GM10248 (cell line): ENCODE measurements at places on chromosomes 12 and 14.

DNA sequence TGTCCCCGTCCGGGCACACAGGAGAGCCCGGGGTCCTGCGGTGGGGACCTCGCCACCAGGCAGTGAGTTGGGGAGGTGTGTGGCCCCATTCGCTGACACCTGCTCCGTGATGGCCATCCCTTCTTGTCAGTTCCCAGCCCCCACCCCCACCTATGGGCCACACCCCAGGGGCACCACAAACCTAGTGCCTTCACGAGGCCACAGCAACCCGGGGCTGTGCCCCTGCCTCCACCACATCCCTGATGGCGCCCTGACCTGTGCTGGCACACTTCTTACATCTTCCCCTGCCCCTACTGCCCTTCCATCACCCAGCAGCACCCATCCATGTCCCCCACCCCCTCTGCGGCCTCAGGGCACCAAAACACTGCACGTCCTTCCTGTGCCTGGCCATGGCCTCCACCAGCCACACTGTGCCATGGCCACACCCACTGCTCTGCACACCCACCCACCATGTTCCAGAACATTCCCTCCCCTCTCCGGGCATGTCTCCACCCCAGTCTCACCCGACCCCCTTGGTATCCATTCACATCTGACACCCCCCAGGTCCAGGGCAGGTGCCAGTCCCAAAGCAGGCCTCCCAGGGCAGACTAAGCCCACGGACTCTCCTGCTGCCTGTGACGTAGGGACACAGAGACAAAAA lies 24.4 kb downstream of the JAG2 start:
- DNase-seq = no peak

- no peak for DNase-seq
Observed at GRCh38 chr12:68400226-68400829, 68.2 kb upstream of the MDM1 start.

- DNase-seq = no peak
Observed at GRCh38 chr12:15644700-15645099, 144.5 kb downstream of the EPS8 start.

DNA sequence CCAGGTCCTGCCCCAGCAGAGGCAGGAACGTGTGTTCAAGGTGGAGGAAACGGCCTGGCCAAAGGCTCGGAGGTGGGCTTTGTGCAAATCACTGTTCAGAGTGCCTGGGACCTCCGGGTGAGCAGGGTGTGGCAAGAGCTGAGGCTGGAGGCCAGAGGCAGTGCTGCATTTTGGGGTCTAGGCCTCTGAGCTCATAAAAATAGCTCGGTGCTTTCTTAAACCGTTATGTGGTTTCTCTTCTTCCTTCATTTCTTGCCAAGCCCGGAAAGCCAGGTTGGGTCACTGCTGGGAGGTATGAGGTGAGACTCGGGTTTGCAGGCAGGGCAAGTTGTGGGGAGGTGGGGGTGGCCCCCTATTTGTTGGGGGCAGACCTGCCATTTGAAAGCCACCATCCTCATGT lies 178.8 kb upstream of the MYL2 start:
- DNase-seq = no peak

DNA sequence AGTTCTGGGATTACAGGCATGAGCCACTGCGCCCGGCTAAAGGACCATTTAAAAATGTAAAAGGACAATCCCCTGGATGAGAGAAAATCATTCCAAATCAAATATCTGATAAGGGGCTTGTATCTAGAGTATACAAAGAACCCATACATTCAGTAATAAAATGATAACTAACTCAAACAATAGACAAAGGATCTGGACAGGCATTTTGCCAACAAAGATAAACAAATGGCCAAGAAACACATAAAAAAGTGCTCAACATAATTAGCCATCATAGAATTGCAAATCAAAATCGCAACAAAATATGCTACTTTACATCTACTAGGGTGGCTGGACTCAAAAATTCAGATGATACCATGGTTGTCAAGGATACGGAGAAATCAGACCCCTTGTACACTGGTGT lies 8.5 kb upstream of the BICD1 start:
- DNase-seq = no peak

GRCh38 chr14:96400495-96400894 lies 8.6 kb downstream of the AK7 start:
- no peak for DNase-seq

GRCh38 chr14:99947695-99948094 lies 117.5 kb upstream of the EVL start:
- DNase-seq = no peak

DNA sequence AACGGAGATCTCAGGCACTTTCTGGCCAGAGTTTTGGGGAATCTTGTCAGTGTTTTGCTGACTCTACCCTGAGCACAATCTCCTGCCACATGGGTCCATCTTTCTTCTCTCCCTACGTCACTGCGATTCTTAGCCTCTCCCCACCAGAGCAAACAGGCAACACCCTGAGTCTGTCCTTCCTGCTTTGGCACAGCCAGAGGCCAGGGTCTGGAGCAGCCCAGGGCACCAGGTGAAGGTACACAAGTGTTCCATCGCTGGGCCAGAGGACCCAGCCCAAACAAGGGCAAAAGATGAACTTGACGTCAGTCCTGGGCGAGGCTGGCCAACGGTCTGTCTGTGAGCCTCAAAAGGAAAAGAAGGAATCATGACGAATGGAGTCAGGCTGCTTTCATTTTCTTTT lies 12.7 kb upstream of the CCDC177 start:
- no peak for DNase-seq

DNA sequence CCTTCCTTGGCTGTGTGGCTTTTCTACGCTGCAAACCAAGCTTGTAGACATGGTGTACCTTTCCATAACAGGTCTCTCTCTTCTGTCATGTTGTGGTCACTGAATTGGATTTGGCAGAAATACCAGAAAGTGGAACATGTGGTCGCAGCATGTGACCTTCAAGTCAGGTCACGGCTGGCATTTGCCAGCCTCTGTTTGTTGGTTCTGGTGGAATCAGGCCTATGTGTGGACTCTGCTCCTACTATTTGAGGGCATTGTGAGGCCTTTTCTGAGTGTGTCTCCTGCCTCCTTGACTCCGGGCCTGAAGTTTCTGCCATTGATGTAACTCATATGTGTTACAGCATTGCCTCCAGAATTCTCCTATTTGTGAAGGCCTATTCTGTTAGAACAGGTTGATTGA lies 116.7 kb downstream of the CACNA1C start:
- DNase-seq = no peak

DNA sequence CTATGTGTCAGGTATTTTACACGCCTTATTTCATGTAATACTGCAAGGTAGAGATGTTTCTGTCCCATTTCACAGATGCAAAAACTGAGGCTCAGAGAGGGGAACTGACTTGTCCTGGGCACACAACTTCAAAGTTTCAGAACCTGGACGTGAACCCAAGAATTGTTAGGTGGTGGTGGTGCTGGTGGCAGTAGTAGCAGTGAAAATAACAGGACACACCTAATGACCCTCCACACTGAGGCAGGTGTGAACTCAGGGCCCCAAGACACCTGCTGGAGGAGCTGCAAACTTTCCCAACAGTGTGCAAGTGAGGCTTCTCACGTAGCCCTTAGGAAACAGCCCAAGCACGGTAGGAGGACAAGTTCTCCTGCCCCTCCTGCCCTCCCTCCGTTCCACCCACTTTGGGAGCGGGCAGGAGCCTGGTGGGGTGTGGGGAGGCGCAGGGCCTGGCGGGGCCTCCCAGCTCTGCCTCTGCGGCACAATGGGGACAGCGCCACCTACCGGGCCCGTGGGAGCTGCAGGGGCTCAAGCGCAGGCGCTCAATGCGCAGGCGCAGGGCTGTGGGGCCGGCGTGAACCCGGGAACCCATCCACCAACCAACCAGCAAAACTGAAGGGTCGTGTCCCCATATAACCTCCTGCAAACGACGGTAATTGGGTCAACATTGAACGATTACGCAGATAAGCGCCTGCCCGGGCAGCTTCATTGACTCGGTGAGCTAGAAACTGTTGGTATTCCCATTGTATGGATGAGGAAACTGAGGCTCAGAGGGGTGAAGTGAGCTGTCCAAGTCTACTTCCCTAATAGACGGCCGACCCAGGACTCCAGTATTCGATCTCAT lies 12.0 kb upstream of the TRPV4 start:
- DNase-seq = peak; percentile 96

GRCh38 chr14:36454599-36455240 lies 65.3 kb downstream of the NKX2-1 start:
- no peak for DNase-seq

DNA sequence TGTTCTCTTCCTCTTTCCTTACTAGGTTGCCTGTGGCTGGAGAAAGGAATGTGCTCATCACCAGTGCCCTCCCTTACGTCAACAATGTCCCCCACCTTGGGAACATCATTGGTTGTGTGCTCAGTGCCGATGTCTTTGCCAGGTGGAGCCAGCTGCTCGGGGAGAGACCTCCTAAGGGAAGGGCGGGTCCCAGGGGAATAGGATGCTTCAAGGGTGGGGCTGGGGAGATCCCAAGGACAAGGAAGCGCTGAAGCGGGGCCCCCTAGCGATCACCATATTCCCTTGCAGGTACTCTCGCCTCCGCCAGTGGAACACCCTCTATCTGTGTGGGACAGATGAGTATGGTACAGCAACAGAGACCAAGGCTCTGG lies 10.2 kb downstream of the MARS1 start:
- DNase-seq = no peak

GRCh38 chr14:93986955-93987354 lies 10.1 kb upstream of the CCDC197 start:
- DNase-seq = no peak

DNA sequence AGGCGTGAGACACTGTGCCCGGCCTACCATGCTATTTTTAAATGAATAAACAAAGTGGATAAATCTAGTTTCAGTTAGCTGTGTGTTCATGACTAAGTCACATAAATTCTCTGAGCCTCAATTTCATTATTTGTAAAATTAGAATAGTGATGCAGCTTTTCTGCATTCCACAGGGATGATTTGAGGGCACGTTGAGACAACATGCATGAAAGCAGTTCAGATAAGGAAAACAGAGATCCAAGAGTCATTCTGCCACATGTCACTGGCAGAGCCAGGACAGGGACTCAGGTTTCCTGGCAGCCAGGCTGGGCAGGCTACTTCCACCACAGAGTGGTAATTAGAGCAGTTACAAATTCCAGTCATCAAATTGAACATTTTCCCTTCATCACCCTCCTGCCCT lies 2.9 kb upstream of the PPP4R4 start:
- no peak for DNase-seq

- no peak for DNase-seq
Observed at GRCh38 chr14:67574806-67575205, 25.3 kb downstream of the PIGH start.

DNA sequence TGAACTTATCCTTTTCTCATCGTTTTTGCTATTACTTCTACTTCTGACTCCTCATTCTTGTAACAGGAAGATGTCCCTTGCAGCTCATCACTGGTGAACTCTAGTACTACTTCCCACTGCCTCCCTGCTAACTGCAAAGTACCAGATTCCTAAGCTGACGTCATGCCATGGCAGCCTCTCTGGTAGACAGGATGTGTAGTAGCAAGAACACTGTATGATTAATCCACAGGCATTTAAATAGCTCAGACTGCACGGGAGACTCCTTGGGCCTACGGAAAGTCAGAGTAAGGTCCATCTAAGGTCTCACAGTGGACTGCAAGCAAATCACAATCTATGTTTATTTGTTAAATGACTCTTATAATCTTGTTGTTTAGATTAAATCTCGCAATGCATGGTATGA lies 43.5 kb downstream of the DNAI7 start:
- DNase-seq = no peak

DNA sequence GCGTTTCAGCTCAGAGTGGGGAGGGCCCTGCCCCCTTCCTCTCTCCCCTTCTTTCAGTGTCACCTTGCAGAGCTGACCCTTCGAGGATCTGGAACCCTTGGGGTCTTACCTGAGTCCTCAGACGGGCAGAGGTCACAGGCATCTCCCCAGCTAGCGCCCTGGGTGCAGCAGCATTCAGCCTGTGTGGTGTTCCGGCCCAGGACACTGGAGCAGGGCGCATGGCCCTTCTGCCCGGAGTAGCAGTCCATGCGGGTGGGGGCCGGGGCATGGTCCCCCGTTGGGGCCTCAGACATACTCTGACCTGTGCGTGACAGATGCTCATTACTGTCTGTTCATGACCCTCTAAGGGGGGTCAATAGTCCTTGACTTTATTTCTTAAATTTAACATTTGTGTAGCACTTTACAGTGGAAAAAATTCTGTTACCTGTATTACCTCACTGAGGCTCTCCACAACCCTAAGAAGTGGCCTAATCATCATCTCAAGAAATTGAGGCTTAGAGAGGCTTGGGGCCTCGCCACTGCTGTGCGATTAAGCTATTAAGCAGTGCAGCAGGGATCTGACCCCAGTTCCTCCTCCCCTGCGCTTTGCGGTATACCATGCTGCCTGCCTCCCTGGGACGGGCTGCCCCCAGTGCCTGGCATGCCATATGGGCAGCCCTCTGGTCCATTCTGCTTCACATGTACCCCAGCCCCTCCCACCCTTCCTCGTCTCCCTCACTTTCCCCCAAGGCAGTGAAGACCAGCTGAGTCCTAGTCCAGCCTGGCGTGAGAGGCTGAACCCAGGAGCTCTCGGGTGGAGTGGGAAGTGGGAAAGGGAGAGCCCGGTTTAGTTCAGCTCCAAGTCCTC lies 11.5 kb downstream of the ISCA2 start:
- DNase-seq = no peak

GRCh38 chr12:88562846-88563582 lies 17.3 kb downstream of the KITLG start:
- DNase-seq = no peak

GRCh38 chr12:113818833-113819232 lies 147.3 kb downstream of the RBM19 start:
- no peak for DNase-seq

- no peak for DNase-seq
Observed at GRCh38 chr14:104514156-104514848, 65.3 kb upstream of the C14orf180 start.

GRCh38 chr12:7157391-7157790 lies 27.2 kb downstream of the CLSTN3 start:
- DNase-seq = no peak
